T follicular helper cell (primary cell): ENCODE measurements at places on chromosomes 2 and 18.

DNA sequence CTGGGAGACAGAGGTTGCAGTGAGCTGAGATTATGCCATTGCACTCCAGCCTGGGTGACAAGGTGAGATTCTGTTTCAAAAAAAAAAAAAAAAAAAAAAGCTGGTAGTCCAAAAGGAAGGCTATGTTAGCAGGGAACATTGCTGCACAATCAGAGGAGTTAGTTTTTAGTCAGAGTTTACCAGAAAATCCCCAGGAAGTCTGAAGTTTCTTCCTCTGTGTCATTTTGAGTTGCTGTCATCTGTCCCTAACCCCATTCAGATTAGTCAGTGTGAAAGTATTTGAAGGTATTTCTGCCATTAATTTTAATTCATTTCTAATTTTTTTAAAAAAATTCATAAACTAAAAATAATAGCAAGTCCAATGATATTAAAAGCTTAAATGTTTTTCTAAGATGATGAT, 33.5 kb upstream of the CERS6 start:
- DNase-seq: no peak

- DNase-seq: no peak
Measured at GRCh38 chr2:111973701-111974100, 75.3 kb downstream of the MERTK start.

GRCh38 chr2:172100080-172100934, 2.4 kb downstream of the DLX2 start:
- no peak for DNase-seq

DNA sequence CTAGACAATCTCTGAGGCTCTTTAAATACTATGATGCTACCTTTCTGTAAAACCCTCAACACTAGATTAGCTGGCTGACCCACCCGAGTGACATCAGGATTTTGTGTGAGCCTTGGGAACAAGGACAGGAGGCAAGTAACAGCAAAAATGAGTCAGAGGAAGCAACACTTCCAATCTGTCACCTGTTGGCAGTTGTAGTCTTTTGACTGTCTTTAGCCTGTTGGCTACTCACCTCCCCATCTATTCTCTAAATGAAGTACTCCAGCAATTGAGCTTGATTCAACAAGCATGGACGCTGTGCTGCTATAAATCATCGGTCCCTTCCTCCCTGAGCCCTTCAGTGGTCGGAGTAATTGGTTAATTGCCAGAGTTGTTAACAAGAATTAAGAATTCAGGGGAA, 898.7 kb downstream of the BCL11A start:
- DNase-seq: no peak

GRCh38 chr2:163757814-163758213, 22.0 kb upstream of the FIGN start:
- no peak for DNase-seq

DNA sequence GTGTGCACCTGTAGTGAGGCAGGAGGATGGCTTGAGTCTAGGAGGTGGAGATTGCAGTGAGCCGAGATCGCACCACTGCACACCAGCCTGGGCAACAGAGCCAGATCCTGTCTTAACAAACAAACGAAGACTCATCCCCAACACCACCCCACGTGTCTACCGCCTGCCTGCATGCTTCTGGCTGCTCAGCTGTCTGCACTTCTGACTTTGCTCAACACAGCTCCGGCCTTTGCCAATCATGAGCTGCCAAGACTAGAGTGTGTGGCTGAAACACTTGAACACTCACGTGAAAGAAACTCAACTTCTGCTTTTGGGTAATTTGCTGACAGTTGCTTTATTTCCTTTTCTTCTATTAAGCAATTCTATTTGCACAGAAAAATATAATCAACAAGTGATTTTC, 32.1 kb upstream of the SP3 start:
- DNase-seq: no peak

GRCh38 chr2:212811036-212811805, 272.6 kb upstream of the ERBB4 start:
- no peak for DNase-seq

DNA sequence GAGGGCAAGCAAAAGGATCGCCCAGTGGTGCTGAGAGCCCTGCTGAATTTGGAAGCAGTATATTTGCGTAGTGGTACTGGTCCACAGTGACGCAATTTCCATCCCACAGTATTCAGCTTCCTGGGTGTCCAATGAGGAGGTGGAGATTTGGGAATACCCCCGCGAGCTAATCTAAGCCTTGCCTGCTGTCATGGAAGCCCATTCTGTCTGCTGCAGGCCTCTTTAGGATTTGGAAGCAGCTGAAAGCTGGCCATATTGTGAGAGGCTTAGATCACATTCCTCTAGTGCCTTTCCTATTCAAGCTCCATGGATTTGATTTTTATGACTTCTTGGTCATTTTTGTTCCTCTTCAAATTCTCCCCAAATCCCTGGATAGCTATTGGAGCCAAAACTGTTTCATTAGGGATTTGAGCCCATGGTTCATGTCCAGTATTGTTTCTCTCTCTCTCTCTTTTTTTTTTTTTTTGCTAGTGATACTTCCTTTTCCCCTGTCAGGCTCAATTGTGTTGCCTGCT, 22.3 kb upstream of the DYNC2LI1 start:
- no peak for DNase-seq

- no peak for DNase-seq
Measured at GRCh38 chr2:175030380-175031271, 25.4 kb upstream of the CHN1 start.

DNA sequence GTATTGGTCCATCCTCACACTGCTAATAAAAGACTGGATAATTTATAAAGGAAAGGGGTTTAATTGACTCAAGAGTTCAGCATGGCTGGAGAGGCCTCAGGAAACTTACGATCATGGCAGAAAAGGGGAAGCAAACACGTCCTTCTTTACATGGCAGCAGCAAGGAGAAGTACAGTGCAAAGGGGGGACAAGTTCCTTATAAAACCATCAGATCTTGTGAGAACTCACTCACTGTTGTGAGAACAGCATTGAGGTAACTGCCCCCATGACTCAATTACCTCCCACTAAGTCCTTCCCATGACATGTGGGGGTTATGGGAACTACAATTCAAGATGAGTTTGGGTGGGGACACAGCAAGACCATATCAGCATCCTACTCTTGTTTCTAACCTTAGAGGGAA, 37.0 kb downstream of the SP100 start:
- DNase-seq: no peak

GRCh38 chr18:70405052-70405451, 116.2 kb downstream of the SOCS6 start:
- DNase-seq: no peak

- no peak for DNase-seq
Measured at GRCh38 chr2:42086500-42086953, 38.7 kb downstream of the PKDCC start.

DNA sequence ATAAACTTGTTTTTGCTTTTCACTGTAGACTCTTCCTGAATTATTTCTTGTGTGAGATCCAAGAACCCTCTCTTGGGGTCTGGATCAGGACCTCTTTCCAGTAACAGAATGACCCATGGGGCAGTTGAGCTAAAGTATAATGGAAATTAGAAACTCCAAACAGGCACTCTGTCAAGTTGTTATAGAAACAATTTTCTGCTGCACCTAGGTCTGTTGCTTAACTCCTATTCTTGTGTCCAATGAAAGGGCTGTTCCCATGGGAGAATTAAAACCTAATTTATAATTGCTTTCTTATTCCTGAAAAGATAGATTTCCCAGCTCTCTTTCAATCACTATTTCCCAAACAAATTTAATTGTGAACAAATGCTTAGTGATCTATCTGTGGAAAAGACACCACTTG, 1341.3 kb upstream of the PIK3C3 start:
- no peak for DNase-seq

DNA sequence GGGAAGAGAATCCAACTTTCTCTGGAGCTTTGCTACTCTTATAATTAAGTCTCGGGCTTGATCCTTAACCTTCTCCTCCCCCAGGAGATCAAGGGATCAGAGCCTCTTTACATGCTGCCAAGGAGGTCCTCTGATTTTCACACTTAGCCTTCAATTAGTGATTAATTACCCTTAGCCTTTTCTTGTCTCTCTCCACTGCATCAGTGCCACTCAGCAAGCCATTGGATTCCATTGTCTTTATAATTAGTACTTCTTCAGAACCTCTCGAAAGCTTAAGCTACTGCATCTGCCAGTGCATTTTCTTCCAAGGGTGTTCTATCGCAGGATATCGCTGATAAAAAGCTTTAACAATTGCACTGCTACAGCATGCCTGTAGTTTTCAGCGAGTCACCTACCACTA, 477.0 kb upstream of the MEIS1 start:
- DNase-seq: no peak

DNA sequence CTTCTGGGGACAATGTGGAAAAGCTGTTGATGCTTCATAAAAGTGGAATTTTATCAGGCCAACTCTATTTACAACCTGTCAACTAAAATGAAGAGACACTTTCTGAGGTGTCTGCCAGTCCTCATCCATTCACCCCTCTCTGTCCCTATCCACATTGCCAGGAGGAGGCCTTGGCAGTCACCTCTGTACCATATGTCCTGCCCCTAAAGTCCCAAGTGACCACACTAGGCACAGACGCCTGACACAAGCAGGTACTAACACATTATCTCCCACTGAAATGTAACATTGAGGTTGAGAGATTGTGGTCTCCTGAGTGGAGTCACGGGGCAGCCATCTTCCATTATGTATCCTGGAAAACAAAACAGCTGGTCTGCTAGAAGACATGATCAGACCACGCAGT, 71.4 kb downstream of the OSBPL1A start:
- no peak for DNase-seq

- DNase-seq: no peak
Measured at GRCh38 chr2:112920923-112921532, 10.1 kb downstream of the IL37 start.

GRCh38 chr2:224630659-224631550, 45.7 kb upstream of the CUL3 start:
- no peak for DNase-seq

- no peak for DNase-seq
Measured at GRCh38 chr2:20382965-20383810, 32.5 kb upstream of the PUM2 start.

- DNase-seq: no peak
Measured at GRCh38 chr2:64643838-64644457, 9.8 kb downstream of the SERTAD2 start.
